Fibroblast of mammary gland (primary cell): ENCODE measurements at places on chromosomes 13 and 19.

DNA sequence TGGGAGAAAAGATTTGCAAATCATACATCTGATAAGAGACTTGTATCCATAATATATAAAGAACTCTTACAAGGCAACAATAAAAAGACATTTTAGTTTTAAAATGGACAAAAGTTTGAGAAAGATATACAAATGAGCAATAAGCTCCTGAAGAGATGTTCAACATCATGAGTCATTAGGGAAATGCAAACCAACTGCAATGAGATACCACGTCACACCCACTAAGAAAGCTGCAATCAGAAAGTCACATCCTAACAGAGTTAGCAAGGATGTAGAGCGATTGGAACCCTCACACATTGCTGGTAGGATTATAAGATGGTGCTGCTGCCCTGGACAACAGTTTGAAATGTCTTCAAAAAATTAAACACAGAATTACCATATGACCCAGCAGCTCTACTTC lies 50.3 kb downstream of the GSX1 start:
- no peak for DNase-seq

GRCh38 chr19:51568456-51568855 lies 2.6 kb upstream of the ZNF175 start:
- no peak for DNase-seq

DNA sequence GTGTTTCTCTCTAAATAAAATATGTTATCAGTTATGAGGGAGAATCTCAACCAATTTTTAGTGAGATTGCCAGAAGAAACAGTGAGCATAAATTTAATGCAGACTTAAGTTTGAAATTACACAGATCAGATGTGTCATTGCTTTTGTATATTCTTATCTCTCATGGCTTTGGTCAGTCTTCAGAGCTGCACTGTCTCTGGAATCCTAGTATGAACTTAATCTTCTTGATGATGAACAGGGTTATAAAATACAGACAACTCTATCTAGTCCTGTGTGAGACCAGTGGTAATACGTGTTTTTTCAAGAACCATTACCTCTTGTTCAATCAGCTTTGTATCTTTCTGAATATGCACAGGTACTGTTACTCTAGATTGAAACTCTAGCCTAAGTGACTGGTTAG lies 528.0 kb downstream of the DACH1 start:
- DNase-seq, result no peak

DNA sequence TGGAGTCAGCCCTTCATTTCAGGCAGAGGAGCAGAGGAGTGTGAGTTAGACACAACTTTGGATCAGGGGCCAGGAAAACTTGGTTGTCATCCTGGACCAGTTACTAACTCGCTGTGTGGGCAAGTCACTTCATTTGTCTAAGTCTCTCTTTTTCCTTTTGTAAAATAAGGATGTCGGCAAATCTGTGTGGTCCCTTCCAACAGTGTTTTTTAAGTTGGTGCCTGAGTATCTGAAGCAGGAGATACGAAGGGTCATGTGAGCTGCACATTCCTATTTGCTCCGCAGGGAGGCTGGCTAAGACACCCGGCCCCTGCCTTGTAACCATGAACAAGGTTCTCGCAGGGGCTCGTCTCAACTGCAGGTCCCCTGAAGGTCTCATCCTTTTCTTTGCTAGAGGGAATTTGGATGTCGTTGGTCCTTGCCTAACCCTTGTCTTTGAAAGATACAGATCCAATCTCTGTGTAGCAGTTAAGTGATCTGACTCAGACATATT lies 64.3 kb downstream of the LRCH1 start:
- DNase-seq, result peak; percentile 22

GRCh38 chr19:14112809-14113385 lies 4.7 kb downstream of the PRKACA start:
- DNase-seq, result no peak

DNA sequence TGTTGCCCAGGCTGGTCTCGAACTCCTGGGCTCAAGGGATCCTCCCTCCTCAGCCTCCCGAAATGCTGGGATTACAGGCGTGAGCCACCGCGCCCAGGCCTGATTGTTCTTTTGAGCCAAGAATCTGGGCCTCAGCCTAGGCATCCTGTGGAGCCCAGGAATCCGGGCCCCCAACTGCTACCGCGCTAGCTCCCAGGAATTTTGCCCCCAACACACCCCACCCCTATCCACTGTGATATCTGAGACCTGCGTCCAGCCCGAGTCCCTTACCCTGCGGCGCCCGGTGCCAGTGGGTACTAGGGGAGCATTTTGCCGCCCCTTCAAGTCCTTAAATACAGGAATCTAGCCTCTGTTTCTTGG lies 838 bp upstream of the MYADM start:
- DNase-seq, result no peak

DNA sequence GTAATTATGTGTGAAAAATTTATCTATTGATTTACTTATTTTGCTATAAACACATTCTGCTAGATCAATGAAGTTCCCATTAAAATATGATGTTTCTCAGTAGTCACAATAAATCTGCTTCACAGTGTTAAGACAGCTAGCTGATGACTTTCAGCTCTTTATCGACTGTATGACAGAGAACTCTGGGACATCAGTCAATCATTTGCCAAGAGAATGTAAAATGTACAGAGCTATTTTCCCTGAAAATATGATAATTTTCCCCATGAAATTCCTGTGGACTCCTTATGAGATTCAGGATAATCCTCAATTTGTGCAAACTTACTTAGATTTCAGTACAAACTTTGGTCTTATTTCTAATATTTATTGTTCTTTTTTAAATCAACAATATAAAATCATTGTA lies 430.5 kb downstream of the SLITRK6 start:
- no peak for DNase-seq

DNA sequence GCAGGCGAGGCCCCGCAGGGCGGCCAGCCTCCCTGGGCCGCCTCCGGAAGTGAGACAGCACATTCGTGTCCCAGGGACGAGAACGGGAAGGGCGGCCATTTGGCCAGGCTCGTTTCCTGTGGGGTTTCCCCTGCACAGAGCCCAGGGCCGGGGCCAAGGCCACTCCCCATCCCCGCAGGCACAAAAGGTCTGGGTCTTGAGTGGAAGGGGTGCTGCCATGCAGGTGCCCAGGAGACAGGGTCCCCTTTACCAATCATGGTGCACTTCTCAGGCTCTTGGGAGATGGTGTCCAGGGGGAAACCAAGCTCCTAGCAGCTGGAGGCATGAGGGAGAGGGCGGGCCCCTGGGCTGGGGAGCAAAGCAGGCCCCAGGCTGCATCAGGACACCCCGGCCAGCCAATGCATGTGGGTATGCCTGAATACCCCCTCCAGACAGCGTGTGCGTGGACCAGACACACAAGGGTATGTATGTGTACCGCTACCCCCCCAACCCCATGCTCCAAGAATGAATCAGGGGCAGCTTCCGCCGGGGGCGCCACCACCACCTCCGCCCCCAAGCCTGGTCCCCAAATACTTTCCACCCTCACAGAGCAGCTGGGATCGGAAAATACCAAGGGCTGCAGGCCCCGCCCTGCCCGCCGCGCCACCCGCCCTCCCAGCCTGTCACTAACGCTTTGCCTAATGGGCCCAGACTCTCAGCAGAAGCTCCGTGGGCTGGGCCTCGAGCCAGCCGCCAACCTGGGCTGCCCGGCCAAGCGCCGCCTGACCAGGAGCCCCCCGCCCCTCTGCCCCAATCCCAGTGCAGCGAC lies 37.6 kb upstream of the NANOS3 start:
- DNase-seq, result peak; percentile 78

GRCh38 chr13:50573066-50573465 lies 270.4 kb downstream of the DLEU7 start:
- DNase-seq, result no peak

- DNase-seq, result peak; percentile 61
Observed at GRCh38 chr13:97004096-97004876, 10.0 kb upstream of the OXGR1 start.

DNA sequence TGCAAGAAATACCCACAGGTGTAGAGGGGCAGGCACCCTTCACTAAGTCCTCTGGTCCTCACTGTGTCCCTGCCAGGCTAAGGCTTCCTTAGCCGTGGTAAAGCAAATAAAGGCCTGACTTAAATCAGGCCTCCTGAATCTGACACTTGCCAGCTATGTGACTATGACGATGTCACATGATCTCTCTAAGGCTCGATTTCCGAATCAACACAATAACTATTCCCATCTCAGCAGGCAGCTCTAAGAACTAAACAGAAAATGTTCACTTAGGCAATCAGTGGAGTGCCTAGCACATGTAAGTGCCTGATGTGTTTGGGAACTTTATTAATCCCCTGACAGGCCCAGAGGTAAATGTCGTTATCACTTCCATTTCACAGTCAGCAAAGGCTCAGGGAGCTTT lies 2.0 kb downstream of the ZNF550 start:
- DNase-seq, result no peak

DNA sequence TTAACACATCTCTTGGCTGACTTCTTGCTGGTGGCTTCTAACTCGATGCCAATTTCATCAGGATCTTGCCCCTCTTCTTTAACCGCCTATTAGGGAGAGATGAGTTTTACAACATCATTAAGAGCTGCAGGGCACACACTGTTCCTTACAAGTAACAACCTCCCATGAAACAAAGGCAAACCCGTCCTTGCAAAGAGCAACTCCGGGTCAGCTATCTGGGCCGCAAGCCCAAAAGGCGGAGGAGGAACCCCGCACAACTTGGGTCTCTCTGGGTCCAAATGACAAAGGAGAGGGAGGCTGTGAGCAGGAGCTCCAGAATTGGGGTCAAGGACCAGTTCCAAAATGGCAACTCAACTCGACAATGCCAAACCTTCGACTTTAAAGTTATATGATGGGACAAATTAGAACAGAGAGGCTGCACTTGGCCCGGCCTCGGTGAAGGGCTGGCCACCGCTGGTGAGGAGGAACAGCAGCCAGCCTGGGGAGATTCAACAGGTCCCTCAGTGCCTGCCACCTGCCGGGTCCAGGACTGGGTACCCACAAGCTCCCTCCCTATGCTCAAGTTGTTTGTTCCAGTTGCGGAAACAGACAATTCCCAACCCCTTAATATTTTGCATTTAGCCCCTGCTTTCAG lies 1.1 kb downstream of the SAFB2 start:
- no peak for DNase-seq

DNA sequence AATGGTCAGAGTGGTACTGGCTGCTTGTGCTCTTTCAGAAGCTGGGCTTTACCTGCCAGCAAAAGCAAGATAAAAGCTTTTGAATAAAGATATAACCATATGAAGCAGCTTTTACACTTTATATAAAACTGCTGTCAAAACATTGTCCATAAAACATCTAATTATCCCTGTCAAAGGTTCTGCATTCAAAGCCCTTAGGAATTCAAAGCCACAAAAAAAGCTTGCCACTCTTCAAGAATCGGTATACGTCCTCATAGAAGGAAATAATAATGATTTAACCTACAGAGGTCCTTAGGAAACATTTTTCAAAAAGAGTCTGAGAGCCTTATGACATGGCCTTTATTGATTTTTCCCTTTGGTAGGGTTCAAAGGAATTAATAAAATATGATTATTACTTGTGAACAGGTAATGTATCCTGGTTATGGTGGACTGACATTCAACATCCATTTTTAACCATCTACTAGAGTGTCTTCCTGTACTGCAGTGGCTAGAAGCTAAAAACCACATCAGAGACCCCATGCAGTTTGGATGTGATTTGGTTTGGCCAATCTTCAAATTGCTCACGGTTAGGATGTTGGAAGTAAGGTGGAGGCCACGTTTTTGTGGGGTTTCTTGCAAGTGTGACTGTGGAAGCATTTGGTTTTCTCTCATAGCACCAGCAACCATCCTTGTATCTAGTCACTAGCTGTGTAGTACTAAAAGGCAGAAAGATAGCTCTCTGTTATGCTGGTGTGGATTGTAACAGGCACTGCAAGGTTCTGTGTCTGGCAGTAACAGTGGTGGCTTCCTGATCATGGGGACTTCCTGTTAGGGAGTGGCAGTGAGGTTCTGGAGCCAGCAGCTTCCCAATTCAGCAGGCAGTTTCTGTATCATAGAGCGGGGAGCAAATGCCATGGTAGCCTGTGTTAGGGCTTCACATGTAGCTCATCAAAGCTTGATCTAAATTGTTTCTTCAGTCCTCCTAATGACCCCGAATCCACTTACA lies 441.5 kb downstream of the DIAPH3 start:
- no peak for DNase-seq

GRCh38 chr19:14470031-14470876 lies 4.9 kb downstream of the PTGER1 start:
- DNase-seq, result no peak

DNA sequence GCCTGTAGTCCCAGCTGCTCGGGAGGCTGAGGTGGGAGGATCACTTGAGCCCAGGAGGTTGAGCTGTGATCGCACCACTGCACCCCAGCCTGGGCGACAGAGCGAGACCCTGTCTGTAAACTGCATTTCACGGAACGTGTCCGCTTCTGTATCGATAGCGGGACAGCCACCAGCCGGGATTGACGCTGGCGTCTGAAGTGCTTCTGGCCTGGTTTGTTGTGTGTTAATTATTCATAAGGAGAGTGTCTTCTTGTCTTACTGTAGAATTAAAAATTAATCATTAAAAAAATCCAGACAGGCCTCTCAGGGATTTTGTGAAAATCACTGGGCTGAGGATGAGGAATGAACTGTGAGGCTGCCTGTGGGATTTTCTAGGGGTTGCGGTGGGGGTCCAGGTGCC lies 16.2 kb upstream of the MISP start:
- no peak for DNase-seq

DNA sequence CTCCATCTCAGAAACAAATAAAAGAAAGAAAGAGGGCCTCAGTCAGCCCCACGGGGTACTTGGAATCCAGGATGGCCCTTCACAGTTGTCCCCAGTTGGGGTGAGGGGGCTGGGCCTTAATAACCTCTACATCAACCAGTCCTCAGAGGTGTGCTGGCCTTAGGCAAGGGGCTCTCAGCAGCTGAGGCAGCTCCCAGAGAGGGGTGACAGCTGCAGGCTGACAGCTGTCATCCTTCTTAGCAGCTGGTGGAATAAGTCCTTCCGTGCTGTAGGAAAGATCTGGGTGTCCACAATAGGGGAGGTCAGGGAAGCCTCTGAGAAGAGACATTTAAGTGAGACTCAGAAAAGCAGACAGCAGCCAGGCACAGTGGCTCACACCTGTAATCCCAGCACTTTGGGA lies 7.4 kb downstream of the BCAM start:
- DNase-seq, result no peak

DNA sequence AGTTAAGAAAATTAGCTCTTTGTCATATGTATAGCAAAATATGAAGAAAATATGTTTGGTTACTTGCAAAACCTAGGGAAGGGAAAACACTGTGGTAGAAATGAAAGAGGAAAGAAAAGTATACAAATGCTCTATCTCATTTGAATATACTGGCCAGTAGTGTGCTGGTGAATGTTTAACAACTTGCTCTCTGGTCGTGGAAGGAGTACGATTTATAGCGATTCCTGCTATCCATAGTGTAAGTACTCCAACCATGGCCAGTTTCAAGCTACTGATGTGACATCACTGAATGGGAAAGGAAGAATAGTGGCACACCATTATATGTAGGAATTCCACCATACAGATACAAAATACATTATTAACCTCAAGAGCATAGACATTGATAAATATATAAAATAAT lies 9.3 kb downstream of the BORA start:
- no peak for DNase-seq
